Hepatocyte (in vitro differentiated cells): ENCODE measurements at places on chromosomes 2 and 18. TPM values are rescaled to one million over a fixed set of nuclear protein-coding genes. Genes with fewer than 3 reads are reported as not detected.

GRCh38 chr2:190500054-190500502 lies 34.4 kb downstream of the NEMP2 start:
- DNase-seq = no peak
- H3K4me1 ChIP-seq = no peaks in the 10 kb centered on the region
- no peaks in the 10 kb centered on the region for H3K36me3 ChIP-seq
- H3K4me3 ChIP-seq = no peak overlapping the region
- peak overlapping the region; percentile 27 for H3K27ac ChIP-seq

- DNase-seq = no peak
- H3K36me3 ChIP-seq = no peaks in the 10 kb centered on the region
- H3K4me3 ChIP-seq = no peak overlapping the region
- no peaks in the 10 kb centered on the region for H3K27me3 ChIP-seq
- H3K27ac ChIP-seq = no peak overlapping the region
These were observed 165.2 kb upstream of the DOCK10 start for GRCh38 chr2:225207471-225207870.

The PASK gene
- 3.0 and 8.8 TPM in 2 replicates for total RNA-seq

DNA sequence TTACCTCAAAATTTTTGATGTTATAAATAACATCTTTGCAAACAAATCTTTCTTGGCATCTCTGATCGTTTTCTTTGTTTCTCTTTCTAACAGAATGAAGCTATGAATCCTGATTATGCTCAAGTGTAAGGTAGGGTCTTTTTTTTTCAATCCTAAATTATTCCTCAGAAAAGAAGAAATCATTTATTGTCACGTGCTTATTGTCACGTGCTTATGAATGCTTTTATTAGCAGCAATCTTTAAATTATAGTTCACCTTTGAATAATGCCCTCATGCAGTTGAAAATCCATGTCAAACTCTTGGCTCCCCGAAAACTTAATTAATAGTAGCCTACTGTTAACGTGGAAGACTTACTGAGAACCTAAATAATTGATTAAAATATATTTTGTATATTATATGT lies 39.2 kb upstream of the EPAS1 start:
- no peaks in the 10 kb centered on the region for H3K36me3 ChIP-seq
- DNase-seq = no peak
- H3K4me1 ChIP-seq = peaks cover 8% of the 10 kb centered on the region
- no peak overlapping the region for H3K27ac ChIP-seq
- no peak overlapping the region for H3K4me3 ChIP-seq
- no peaks in the 10 kb centered on the region for H3K27me3 ChIP-seq

DNA sequence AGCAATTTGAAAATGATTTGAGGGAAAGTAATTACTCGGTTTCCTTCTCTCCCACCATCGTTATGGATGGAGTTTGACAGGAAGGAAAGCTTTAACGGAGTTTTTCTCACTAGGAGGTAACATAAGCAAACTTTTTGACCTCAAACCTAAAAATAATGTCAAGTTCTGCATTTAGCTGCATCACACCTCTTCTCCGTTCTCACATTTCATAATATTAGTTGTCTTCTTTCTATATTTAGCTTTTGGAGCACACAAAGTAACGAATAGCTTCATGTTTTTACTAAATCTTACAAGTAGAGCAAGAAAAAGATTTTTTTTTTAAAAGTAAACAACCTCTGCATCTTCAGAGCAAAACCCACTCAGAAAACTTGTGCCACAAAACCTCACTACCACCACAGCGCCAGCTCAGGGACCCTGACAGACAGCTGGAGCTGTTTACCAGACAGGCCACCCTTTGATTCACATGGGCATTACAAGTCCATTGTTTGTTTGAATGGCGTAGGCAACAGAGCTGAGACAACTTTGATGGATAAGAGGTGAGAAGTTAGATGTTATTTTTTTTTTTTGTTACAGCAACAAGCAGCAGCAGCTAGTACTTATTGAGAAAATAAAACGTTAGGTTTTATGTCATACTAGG lies 21.9 kb upstream of the ICOS start:
- H3K4me1 ChIP-seq = no peaks in the 10 kb centered on the region
- H3K27me3 ChIP-seq = no peaks in the 10 kb centered on the region
- no peak overlapping the region for H3K4me3 ChIP-seq
- H3K36me3 ChIP-seq = no peaks in the 10 kb centered on the region
- no peak for DNase-seq

GRCh38 chr2:3651691-3652648 lies 6.0 kb upstream of the ALLC start:
- H3K4me1 ChIP-seq = peaks cover 5% of the 10 kb centered on the region
- H3K27ac ChIP-seq = peak overlapping the region; percentile 48
- peak; percentile 71 for DNase-seq
- no peaks in the 10 kb centered on the region for H3K36me3 ChIP-seq
- H3K4me3 ChIP-seq = no peak overlapping the region
- H3K27me3 ChIP-seq = no peaks in the 10 kb centered on the region

- no peak overlapping the region for H3K4me3 ChIP-seq
- no peaks in the 10 kb centered on the region for H3K4me1 ChIP-seq
- DNase-seq = no peak
- H3K36me3 ChIP-seq = no peaks in the 10 kb centered on the region
These were observed 4.8 kb upstream of the CAPN14 start for GRCh38 chr2:31222071-31222470.

The AQP12A gene
- total RNA-seq = not detected in 2 replicates

DNA sequence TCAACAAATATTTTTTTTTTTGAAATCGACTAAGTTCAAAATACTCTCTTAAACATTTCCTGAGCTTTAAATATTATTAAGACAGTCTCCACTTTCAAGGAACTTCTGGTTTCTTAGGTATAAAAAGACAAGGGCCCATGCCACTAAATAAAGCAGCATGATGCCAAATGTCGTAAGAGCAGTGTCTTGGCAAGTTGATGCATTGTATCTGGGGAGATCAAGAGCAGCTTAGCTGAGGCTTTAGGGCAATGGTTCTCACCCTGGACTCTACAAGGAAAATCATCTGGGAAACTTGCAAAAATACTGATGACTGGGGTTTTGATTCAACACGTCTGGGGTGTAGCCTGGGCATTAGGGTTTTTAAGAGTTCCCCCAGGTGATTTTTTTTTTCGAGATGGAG lies 41.3 kb downstream of the COL4A3 start:
- no peak for DNase-seq
- H3K36me3 ChIP-seq = no peaks in the 10 kb centered on the region
- H3K4me1 ChIP-seq = no peaks in the 10 kb centered on the region

DNA sequence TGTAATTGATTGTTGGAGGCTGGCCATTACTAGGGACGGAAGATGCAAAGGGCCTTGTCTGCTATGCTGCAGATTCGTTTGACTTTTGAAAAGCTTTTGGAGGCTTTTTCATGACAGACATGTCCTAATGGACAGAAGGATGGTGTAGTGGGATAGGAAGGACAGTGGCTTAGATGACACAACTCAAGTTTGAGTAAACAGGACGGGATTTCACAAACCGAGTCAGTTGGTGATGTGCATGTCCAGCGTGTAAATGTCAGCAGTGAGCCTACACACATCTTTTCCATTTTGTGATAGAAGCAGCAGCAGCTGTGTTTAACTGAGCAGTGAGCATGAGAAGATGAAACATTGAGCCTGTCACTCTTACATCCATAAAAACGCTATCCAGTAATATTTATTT lies 76.0 kb downstream of the NCK2 start:
- no peak overlapping the region for H3K27ac ChIP-seq
- no peaks in the 10 kb centered on the region for H3K27me3 ChIP-seq
- peaks cover 4% of the 10 kb centered on the region for H3K36me3 ChIP-seq

- H3K27me3 ChIP-seq = no peaks in the 10 kb centered on the region
- no peak overlapping the region for H3K4me3 ChIP-seq
- H3K27ac ChIP-seq = peak overlapping the region; percentile 70
- H3K36me3 ChIP-seq = no peaks in the 10 kb centered on the region
- DNase-seq = no peak
These were observed 86.4 kb downstream of the PLEKHM3 start for GRCh38 chr2:207938886-207939285.

The NCOA1 gene
- total RNA-seq = 51.7 and 53.9 TPM in 2 replicates

The BOK gene
- 24.2 and 25.4 TPM in 2 replicates for total RNA-seq

DNA sequence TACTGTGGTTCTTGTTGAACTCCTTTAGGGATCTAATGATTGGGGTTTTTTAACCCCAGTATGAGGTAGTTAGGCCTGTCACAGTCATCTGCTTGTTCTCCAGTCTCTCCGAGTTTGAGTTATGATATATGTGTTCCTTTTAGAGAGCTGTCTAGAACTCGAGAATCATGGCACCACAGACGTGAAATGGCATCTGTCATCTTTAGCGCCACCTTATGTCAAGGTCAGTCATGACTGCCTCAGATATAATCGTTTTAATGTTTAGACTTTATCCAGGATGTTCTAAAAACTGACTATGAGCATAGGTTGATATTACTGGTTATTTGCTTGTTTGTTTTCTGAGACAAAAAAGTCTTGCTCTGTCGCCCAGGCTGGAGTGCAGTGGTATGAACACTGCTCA lies 112.2 kb downstream of the CEP192 start:
- no peak overlapping the region for H3K4me3 ChIP-seq
- H3K4me1 ChIP-seq = no peaks in the 10 kb centered on the region
- H3K27ac ChIP-seq = no peak overlapping the region
- no peaks in the 10 kb centered on the region for H3K27me3 ChIP-seq
- DNase-seq = no peak
- H3K36me3 ChIP-seq = peaks cover 6% of the 10 kb centered on the region

The CKAP2L gene
- 4.3 and 8.1 TPM in 2 replicates for total RNA-seq

- peaks cover 46% of the 10 kb centered on the region for H3K4me1 ChIP-seq
- DNase-seq = peak; percentile 32
- H3K36me3 ChIP-seq = no peaks in the 10 kb centered on the region
- H3K4me3 ChIP-seq = no peak overlapping the region
These were observed 146.0 kb downstream of the VAPA start for GRCh38 chr18:10059610-10060468.

GRCh38 chr2:112973156-112973555 lies 4.7 kb upstream of the IL36G start:
- H3K27ac ChIP-seq = no peak overlapping the region
- no peak for DNase-seq
- H3K4me3 ChIP-seq = no peak overlapping the region
- H3K4me1 ChIP-seq = no peaks in the 10 kb centered on the region
- no peaks in the 10 kb centered on the region for H3K36me3 ChIP-seq

GRCh38 chr2:240244543-240244942 lies 104.1 kb upstream of the OTOS start:
- H3K27ac ChIP-seq = peak overlapping the region; percentile 9
- no peak for DNase-seq
- H3K4me3 ChIP-seq = no peak overlapping the region

DNA sequence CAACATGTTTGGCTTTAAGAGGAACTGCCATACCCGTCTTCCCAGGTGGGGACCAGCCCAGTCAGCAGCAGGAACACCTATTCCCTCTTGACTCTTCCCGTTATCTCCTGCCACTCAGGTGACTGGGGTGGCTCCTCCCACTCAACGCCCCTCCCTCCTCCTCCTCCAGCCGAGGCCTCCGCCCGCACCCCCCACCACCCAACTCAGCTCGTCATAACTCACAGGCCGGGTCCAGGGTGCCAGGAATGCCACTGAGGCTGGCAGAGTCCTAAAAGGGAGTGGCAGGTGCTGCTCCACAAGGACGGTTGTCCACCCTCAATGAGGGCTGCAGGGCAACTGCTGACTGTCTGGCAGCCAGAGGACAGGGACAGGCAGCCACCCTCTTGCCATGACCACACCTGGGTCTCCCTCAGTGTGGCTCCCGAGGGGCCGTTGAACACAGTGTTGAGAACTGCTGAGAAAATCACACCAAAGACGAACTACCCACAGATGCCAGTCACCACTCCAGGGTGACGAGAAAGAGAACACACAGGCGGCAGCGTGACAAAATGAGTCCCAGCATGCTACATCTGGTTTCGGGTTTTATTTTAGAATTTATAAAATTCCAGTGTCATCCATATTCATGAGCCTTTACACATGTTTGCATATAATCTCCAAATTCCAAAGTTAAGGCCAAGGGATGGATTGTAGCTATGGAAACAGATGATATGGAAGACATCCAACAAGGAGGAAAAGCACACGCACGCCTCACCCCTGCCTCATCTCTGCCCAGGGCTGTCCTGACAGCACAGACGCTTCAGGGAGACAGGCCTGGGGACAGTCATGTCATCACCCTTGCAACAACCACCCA lies 38.5 kb downstream of the ANO7 start:
- no peaks in the 10 kb centered on the region for H3K36me3 ChIP-seq
- H3K4me3 ChIP-seq = no peak overlapping the region
- no peak for DNase-seq
- no peaks in the 10 kb centered on the region for H3K27me3 ChIP-seq
- H3K4me1 ChIP-seq = peaks cover 8% of the 10 kb centered on the region

DNA sequence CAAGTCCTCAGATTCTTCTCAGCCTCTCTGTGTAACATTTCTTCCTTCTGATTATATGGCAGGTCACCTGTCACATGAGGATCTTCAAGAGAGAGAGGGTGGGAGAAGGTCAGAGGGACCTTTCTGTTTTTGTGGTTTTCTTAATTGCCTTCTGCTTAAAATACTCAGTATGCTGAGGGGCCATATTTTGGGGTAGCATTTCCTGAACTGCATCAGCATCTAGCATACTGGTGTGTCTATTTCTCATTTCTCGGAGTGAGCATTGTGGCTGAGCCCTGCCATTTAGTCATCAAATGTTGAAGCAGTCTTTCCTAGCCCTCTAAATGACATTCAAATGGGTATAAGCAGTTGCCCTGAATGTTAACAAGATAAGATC lies 162.7 kb downstream of the MYO3B start:
- DNase-seq = no peak
- H3K27ac ChIP-seq = no peak overlapping the region
- no peaks in the 10 kb centered on the region for H3K36me3 ChIP-seq
- H3K27me3 ChIP-seq = no peaks in the 10 kb centered on the region
- no peaks in the 10 kb centered on the region for H3K4me1 ChIP-seq

GRCh38 chr18:61348230-61348629 lies 15.0 kb downstream of the CDH20 start:
- H3K27ac ChIP-seq = peak overlapping the region; percentile 29
- H3K27me3 ChIP-seq = no peaks in the 10 kb centered on the region
- DNase-seq = peak; percentile 20
- H3K36me3 ChIP-seq = no peaks in the 10 kb centered on the region
- no peak overlapping the region for H3K4me3 ChIP-seq
- H3K4me1 ChIP-seq = no peaks in the 10 kb centered on the region

DNA sequence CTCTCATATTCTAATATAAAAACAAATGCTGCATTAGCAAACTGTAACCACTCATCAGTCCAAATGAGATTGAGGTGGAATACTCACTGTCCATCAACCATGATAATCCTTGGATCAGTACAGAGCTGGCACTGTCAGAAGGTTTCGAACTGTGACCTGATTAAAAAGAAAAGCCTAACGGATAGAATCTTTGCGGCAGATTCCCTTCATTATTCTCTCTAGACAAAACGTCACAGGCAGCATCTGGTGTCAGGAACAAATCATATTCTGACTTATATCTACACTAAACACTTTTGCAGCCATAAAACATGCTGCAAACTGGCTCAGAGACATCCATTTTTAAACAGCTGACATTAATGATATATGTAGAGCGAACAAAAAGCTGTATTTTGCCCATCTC lies 677.7 kb upstream of the NXPH2 start:
- no peaks in the 10 kb centered on the region for H3K36me3 ChIP-seq
- no peak for DNase-seq
- no peak overlapping the region for H3K27ac ChIP-seq
- H3K27me3 ChIP-seq = no peaks in the 10 kb centered on the region
- no peaks in the 10 kb centered on the region for H3K4me1 ChIP-seq
- no peak overlapping the region for H3K4me3 ChIP-seq
